ENCODE measurements at places on chromosomes 6 and 20. TPM values are rescaled to one million over a fixed set of nuclear protein-coding genes. Genes with fewer than 3 reads are reported as not detected.

Gene CCN5
- not detected for total RNA-seq

Gene CST2
- not detected for total RNA-seq

GRCh38 chr6:88165087-88165843 is 882 bp downstream of the CNR1 start:
- H3K4me3 ChIP-seq: no peak overlapping the region
- H3K27ac ChIP-seq: no peak overlapping the region
- peaks cover 32% of the 10 kb centered on the region for H3K27me3 ChIP-seq
- DNase-seq: no peak
- no peaks in the 10 kb centered on the region for H3K36me3 ChIP-seq
- H3K4me1 ChIP-seq: peaks cover 22% of the 10 kb centered on the region

DNA sequence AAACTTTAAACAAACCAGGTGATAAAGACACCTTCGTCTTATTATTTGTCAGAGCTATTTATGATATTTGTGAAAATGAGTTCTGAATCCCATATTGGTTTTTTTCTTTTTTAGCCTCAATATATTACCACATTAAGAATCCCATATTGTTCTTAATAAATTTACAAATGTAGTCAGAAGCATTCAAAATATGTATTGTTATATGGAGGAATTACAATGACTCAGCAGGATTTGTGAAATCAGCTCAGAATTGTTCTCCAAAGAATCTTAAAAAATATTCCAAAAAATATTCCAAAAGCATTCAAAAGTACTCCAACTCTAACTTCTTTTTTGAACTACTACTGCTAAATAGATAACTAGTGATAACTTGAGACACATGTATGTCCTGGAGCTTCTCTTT is 6.5 kb upstream of the ZNF343 start:
- H3K36me3 ChIP-seq: no peaks in the 10 kb centered on the region
- H3K4me1 ChIP-seq: peaks cover 12% of the 10 kb centered on the region
- no peak overlapping the region for H3K4me3 ChIP-seq

DNA sequence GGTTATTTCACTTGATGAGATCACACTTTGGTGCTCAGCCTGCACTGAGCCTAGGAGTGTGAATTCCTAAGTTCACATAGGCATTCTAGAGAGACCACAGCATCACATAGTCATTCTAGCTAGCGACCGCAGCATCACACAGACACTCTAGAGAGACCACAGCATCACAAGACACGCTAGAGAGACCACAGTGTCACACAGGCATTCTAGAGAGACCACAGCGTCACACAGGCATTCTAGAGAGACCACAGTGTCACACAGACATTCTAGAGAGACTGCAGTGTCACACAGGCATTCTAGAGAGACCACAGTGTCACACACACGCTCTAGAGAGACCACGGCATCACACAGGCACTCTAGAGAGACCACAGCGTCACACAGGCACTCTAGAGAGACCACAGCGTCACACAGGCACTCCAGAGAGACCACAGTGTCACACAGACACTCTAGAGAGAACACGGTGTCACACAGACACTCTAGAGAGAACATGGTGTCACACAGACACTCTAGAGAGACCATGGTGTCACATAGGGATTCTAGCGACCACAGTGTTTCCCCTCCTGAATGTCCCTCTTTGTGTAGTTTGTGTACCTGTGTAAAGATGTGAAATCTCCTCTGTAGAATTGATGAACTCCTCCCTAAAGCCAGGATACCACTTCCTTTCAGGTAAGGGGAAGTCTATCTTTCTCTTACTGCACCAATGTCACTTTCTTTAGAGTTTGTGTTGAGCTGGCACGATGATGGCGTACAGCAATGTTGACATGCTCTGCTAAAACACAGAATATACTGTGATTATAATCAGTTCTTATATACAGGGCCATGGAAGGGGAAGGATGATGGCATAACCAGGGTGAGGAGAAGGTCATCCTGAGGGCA is 169.4 kb downstream of the ZDHHC14 start:
- no peak overlapping the region for H3K27ac ChIP-seq
- H3K4me1 ChIP-seq: no peaks in the 10 kb centered on the region
- no peak for DNase-seq
- no peaks in the 10 kb centered on the region for H3K36me3 ChIP-seq
- no peak overlapping the region for H3K4me3 ChIP-seq

Gene BFSP1
- total RNA-seq: 0.40 TPM

Gene APOBEC2
- not detected for total RNA-seq

DNA sequence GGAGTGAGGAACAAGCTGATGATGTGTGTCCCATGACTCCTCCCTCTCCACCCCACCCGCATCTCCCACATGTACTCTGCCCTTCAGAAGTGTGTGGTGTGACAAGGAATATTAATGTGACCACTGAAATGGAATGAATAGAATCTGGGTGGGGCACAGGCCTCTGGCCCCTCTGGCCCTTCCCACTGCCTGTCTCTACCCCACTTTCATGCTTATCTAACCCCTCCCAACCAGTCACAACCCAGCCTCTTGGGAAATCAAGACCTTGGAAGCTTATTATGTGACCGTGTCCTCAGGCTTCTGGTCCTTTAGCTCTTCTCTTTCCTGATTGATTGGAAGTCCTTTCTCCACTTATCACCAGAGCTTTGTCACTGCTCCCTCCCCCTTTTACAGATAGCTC is 312.2 kb upstream of the SOX4 start:
- H3K4me1 ChIP-seq: no peaks in the 10 kb centered on the region
- H3K4me3 ChIP-seq: no peak overlapping the region
- H3K27ac ChIP-seq: no peak overlapping the region

DNA sequence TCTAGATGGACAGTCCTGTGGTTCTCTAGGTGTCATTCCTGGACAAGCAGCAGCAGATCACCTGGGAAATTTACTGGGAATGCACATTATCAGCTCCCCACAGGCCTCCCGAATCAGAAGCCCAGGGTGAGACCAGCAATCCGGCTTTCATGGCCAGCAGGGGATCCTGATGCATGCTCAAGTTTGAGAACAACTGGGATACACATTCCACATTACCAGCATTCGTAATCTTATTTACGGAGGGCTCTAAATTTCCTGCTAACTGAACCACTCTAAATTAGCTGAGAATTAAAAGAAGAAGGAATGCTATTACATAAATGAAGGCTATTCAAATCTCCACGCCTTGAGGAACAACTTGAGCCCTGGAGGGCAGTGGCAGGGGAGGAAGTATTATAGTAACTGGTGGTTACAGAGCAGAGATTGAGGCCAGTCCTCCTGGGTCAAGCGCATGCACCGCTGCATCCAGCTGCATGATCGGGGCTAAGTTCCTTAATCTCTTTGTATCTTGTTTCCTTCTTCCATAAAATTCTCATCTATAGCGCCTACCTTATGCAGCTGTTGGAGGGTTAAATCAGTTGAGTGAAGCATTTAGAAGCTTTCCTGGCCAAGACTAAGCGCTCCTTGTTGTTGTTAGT is 403.7 kb downstream of the CDH26 start:
- H3K4me3 ChIP-seq: no peak overlapping the region
- H3K36me3 ChIP-seq: no peaks in the 10 kb centered on the region
- no peaks in the 10 kb centered on the region for H3K27me3 ChIP-seq
- no peak overlapping the region for H3K27ac ChIP-seq

- no peaks in the 10 kb centered on the region for H3K4me1 ChIP-seq
- DNase-seq: peak; percentile 61
- H3K4me3 ChIP-seq: no peak overlapping the region
These were observed 171.4 kb downstream of the GMPR start for GRCh38 chr6:16409531-16410441.

- no peak overlapping the region for H3K4me3 ChIP-seq
- H3K4me1 ChIP-seq: peaks cover 15% of the 10 kb centered on the region
- no peaks in the 10 kb centered on the region for H3K27me3 ChIP-seq
- no peak for DNase-seq
These were observed 54.4 kb downstream of the TGM2 start for GRCh38 chr20:38110525-38111178.

Gene SEMG1
- total RNA-seq: not detected

Gene NRN1
- total RNA-seq: not detected

DNA sequence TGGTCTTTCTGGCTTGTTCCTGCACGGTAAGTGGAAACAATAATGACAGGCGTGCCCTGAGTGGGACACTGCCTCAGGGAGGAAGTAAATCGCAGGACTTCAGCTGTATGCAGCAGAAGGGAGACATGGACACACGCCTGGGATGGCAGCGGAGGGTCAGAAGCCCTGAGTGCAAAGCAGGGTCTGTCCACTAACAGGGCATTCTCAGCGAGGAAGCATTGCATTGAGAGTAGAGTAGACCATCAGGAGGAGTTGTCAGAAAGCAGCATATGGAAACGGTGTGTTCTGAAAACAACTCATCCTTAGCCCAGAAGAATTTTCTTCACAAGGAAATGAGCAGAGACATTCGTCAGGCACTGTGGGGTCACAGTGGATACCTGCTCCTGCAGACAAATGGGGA is 134.0 kb downstream of the SYNDIG1 start:
- no peaks in the 10 kb centered on the region for H3K27me3 ChIP-seq
- H3K4me1 ChIP-seq: no peaks in the 10 kb centered on the region
- H3K27ac ChIP-seq: no peak overlapping the region
- H3K4me3 ChIP-seq: no peak overlapping the region
- no peak for DNase-seq
- H3K36me3 ChIP-seq: no peaks in the 10 kb centered on the region

Gene SLCO4A1
- 21.9 TPM for total RNA-seq

Measured in K562 (cell line).